CD4-positive, alpha-beta T cell treated with Interleukin-17A for 4 hours (primary cell): ENCODE measurements at places on chromosomes 1 and 21.

GRCh38 chr1:184563308-184563707 lies 176.5 kb downstream of the C1orf21 start:
- DNase-seq: no peak

DNA sequence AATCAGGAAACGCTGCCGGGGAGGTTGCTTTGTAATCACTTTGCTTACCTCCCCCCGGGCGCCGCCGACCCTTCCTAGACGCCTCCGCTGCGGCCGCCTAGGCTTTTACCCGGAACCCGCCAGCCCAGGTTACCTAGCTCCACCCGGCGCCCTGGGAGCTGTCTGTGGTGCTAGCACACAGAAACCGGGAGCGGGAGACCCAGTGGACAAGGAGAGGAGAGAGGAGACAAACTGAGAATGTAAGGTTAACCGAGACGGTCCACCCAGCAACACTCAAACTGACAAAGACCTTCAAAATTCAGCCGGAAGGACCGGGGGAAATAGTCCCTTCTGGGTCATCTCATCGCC lies 9.8 kb downstream of the BARHL2 start:
- DNase-seq: no peak

DNA sequence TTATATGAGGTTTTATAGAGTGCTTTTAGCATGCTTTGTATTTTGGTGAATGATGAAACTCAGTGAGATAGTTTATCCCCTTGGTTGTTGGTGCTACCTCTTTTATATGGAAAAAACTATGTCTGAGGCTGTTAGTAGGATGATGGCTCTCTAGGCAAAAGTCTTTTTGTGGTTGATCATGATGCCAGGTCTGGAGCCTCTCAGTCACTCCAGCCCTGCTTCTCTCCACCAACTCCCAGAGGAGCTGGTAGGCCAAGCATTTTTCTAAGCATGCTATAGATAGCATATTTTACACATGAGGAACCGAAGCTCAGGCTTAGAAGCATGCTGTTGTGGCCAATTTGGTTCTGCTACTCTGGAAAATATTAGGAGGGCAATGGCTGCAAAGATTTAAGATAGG lies 82.2 kb downstream of the FMN2 start:
- DNase-seq: no peak

- DNase-seq: no peak
Observed at GRCh38 chr1:218695525-218695924, 350.4 kb downstream of the TGFB2 start.

DNA sequence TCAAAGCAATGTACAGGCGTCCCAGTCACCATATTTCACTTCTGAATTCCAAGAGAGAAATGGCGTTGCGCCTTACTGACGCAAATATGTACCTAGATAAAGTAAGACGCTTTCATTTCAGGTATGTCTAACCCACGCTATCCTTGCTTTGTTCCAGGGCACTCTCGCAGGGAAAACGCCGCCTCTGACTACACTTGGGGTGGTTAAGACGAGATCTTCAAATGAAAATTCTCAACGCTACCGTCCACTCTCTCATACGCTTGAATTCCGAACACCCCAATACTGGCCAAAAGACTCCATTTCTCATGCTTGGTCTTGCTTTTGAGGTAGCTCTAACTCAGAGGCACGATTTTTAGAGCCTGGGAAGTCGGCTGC lies 736 bp upstream of the ZMPSTE24 start:
- DNase-seq: no peak

GRCh38 chr21:36722370-36723368 lies 23.8 kb downstream of the SIM2 start:
- DNase-seq: no peak

GRCh38 chr1:245444147-245444828 lies 289.5 kb downstream of the KIF26B start:
- DNase-seq: no peak

DNA sequence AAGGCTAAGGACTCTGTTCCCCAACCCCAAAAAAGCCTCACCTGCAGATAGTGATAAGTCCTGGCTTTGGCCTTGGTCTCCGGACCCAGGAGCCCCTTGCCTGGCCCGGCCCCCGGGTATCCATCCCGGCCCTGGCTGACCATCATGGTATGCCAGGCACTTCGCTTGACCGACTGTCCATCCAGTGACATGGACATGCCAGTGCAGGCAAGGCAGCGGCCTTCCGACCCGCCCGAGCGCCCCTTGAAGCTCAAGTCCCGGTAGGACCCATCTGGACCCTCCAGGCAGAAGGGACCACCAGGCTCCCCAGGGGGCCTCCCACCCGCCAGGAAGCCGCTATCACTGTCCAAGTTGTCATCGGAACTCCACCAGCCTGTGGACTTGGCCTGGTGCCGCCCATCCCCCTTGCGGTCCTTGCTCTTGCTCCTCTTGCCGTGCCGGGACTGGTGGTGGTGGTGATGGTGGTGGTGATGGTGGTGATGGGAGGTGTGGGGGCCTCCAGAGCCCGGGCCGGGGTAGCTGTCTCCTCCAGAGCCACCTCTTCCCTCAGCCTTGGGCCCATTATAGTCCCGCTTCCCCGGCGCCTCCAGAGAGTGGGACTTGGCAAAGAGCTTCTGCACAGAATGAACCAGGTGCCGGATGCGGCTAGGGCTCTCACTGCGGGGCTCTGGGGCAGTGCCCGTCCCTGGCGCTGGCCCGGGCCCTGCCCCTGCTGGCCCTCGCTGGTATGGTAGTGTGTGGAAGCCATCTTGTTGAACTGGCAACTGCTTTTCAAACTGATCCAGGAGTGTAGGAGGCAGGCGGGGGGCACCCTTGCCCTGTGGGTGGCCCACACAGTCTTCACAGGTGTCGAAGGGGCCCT lies 25.0 kb downstream of the DLGAP3 start:
- no peak for DNase-seq

GRCh38 chr1:164604541-164604940 lies 45.6 kb downstream of the PBX1 start:
- DNase-seq: no peak

DNA sequence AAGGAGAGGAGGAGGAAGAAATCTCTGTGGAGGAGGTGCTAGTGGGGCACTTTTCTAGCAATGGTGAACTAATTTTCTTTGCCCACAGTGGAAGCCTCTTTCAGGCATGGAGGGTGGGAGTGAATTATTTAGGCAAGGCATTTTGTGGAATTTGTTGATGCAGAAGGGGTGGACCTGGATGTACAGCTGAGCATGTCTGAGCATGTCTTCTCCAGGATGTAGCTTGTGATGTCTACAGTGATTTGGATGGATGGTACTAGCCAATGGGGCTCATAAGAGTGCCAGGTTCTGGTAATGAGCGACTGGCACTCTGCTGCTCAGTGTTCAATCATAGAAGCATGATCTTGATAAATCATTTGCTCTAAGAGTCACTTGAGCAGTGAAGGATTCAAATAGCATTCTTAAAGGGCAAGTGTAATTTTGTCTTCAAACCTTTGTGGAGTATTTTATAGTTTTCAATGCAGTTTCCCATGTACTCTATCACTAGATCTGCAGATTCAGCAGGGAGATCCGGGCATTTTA lies 153.9 kb upstream of the LMO4 start:
- DNase-seq: no peak

GRCh38 chr1:244409701-244410100 lies 42.0 kb downstream of the ADSS2 start:
- no peak for DNase-seq

DNA sequence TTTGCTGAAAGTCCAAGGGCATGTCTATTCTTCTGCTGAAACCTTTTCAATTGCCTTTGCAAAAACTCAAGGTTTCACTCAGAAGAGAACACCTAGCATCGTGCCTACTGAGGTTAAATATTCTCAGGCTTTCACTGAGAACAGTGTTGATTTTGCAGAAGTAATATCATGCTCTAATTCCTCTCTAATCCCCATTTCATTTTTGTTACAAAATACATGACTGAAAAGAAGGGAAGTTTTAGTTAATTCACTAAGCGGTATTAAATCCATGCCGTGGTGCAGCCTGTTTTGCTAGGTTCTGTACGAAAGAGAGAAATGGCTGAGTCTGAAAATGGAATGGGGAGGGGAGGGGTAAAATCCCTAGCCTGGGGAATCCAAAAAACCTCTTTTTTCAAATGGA lies 163.2 kb upstream of the CAMK1G start:
- DNase-seq: no peak

GRCh38 chr1:184324972-184325371 lies 61.9 kb upstream of the C1orf21 start:
- DNase-seq: no peak

DNA sequence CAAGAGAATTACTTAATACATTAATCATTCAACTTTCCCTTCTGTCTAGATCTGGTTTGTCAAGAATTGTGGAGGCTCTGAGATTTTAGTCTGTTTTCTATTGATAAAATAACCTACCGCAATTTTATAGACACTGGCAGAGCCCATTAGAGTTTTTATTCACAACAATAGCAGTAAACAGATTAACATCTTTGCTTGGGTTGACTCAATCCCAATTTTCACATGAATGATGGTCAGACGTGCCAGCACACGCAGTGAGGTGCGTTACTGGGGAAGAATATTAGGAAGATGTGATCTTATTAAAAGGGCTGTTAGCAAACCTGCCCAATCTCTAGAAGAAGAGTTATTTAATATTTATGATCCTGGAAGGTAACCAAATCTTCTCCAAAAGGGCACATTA lies 736.6 kb downstream of the MRPL39 start:
- DNase-seq: no peak

DNA sequence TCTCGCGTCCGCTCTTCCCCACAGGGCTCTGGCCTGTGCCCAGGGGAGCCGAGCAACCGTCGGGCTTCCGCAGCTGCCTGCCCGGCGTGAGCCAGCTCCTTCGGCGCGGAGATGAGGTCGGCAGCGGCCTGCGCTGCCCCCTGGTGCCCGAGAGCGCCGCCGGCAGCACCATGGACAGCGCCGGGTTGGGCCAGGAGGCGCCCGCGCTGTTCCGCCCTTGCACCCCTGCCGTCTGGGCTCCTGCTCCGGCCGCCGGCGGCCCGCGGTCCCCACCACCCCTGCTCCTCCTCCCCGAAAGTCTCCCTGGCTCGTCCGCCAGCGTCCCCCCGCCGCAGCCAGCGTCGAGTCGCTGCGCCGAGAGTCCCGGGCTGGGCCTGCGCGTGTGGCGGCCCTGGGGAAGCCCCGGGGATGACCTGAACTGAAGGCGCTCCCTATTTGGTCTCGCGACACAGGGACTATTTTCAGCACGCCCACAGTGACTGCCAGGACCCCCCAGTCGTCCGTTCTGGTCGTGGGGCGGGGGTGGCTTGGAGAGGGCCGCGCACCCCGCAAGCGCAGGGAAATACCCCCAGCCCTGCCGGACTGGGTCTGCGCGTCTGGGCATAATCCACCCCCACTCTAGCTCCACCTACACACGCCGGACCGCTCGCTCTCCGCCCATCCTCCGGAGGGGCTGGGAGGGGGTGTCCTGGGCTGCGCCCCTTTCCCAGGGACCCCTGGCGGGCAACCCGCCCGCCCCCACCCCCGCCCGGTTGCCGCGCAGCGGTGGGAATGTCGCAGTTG lies 1.3 kb downstream of the HES3 start:
- DNase-seq: peak; percentile 86

DNA sequence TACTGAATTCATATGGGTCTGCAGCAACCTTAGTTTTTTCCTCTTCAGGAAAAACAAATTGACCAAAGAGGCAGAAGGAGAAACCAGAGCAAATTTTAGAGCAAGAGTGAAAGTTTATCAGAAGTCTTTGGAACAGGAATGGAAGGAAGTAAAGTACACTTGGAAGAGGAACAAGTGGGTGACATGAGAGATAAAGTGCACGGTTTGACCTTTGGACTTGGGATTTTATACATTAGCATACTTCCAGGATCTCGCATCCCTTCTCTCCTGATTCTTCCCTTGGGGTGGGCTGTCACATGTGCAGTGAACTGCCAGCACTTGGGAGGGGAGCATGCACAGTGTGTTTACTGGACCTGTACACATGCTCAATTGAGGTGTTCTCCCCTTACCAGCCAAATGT lies 754.8 kb upstream of the ADAMTS5 start:
- DNase-seq: no peak

DNA sequence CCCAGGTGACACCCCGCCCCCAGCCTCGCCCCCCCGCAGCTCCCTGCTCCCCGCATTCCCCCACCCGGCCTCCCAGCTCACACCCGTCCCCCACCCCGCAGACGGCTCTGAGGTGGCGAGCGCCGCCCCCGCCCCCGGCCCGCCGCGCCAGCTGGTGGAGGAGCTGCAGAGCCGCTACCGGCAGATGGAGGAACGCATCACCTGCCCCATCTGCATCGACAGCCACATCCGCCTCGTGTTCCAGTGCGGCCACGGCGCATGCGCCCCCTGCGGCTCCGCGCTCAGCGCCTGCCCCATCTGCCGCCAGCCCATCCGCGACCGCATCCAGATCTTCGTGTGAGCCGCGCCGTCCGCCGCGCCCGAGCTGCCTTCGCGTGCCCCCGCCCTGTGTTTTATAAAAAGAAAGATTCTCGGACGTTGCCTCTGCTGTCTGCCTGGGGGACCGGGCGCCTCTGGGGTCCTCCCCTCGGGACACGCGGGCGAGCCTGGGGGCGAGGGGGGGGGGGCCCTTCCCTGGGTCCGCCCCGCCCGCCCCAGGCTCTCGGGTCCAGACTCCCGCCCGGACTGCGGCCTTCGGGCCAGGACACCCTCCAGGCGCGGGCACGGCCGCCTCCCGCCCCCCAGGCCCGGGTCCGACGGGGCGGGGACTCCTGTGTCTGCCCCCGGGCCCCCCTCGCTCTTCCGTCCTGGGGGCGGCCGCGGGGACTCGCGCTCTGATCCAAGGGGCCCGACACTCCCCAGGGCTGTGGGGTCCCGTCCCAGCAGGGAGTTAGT lies 1.6 kb upstream of the MMP23B start:
- peak; percentile 95 for DNase-seq

GRCh38 chr1:154797175-154797574 lies 72.9 kb downstream of the KCNN3 start:
- no peak for DNase-seq

DNA sequence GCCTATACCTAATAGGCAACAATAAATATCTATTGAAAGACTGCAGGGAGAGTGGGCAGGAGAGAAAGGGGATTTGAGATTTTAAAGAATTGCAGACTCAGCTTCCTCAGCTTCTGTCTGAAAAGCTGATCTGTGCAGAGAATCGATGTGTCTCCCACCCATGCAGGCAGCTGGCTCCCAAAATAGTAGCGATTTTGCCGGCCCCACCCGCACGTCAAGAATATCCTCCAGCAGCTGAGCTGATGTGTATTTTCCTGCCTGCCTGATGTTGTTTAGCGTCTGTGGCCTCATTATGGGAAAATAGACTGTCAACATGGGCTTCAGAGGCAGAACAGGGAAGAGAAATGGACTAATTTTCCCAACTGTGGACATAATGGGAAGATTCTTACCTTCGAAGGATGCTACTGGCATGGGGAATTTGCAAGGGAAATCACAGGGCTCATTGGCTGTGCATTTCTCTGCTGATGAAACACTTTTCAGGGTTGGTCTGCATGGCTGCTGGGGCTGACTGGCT lies 699.8 kb downstream of the PTPRU start:
- no peak for DNase-seq

DNA sequence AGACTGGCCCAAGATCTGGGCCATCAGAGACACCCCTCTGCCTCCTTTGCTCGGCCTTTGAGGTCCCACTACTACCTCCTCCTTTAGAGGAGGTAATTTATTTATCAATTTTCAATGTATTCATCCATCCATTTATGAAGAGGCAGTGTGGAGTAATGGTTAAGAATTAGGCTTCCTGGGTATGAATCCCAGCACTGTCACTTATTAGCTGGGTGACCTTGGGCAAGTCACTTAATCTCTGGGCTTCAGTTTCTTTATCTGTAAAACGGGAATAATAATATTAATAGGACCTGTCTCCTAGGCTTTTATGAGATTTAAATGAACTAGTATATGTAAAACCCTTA lies 1.7 kb downstream of the NR0B2 start:
- DNase-seq: no peak
